ENCODE measurements at places on chromosomes 12 and 14. TPM values are rescaled to one million over a fixed set of nuclear protein-coding genes. Genes with fewer than 3 reads are reported as not detected.

GRCh38 chr12:25811656-25812126, 146.8 kb upstream of the RASSF8 start:
- H3K4me1 ChIP-seq, result no peaks in the 10 kb centered on the region
- no peak for DNase-seq
- H3K36me3 ChIP-seq, result no peaks in the 10 kb centered on the region

OSGEP gene
- 69.3 TPM for total RNA-seq

WNT1 gene
- total RNA-seq, result not detected

CELA1 gene
- total RNA-seq, result not detected

DNA sequence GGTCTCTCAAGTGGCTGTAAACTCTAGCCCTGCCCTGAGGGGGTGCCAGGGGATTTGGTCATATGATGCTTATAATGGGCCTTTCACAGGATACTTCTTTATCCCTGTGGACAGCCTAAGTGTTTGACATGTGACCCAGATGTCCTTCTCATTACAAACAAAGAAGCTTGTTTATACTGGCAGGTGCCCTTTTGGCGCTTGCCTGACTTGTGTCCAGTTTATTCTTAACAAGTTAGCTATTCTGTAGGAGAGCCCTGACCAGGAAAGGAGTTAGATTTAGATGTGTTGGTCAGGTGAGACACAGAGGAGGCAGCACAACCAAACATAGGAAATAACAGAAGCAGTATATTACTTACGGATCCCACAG, 51.9 kb downstream of the CCDC91 start:
- H3K4me1 ChIP-seq, result no peaks in the 10 kb centered on the region
- H3K27me3 ChIP-seq, result no peaks in the 10 kb centered on the region
- no peak for DNase-seq
- H3K36me3 ChIP-seq, result no peaks in the 10 kb centered on the region

TAS2R50 gene
- 0.84 TPM for total RNA-seq

DNA sequence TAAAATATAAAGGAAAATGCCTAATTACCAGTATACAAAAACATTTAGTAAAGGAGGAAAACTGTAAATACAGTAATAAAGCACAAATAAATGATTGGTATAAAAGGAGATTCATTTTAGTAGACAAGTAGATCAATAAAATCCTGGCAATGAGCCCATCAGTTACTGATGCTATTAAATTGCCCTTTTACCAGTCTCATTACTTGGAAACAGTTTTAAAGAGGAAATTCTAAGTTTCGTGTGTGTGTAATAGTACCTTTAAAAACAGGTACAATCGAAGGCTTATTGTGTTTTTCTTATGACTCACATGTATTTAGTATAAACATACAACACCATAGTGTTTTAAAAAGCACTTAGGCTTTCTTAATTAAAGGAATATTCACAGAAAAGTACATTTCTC, 46.4 kb upstream of the SYT10 start:
- no peak for DNase-seq
- no peak overlapping the region for H3K27ac ChIP-seq
- no peaks in the 10 kb centered on the region for H3K27me3 ChIP-seq
- H3K4me1 ChIP-seq, result no peaks in the 10 kb centered on the region
- no peaks in the 10 kb centered on the region for H3K36me3 ChIP-seq

GRCh38 chr14:93765155-93765554, 23.1 kb downstream of the PRIMA1 start:
- no peak overlapping the region for H3K4me3 ChIP-seq
- H3K36me3 ChIP-seq, result no peaks in the 10 kb centered on the region
- H3K27ac ChIP-seq, result peak overlapping the region; percentile 8
- DNase-seq, result no peak
- no peaks in the 10 kb centered on the region for H3K27me3 ChIP-seq
- peaks cover 80% of the 10 kb centered on the region for H3K4me1 ChIP-seq

- DNase-seq, result no peak
- no peaks in the 10 kb centered on the region for H3K4me1 ChIP-seq
- no peak overlapping the region for H3K4me3 ChIP-seq
- H3K27me3 ChIP-seq, result no peaks in the 10 kb centered on the region
Observed at GRCh38 chr12:131551675-131552491, 159.0 kb upstream of the SFSWAP start.

DNA sequence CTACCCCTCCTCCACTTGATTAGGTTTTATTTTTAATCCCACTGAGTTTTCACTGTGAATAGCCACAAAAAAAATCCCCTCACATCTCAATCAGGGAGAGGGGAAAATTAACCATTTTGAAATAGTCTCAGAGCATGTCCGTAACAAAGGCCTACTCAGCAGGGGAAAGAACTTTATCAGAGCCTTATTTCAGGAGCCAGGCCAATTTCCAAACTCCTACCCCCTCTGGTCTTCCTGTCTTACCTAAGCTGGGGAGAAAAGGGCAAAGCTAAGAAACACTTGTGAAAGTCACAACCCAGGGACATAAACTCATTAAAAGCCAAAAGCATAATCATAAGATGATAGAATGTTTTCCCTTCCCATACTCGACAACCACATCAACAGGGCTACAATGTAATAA, 260.3 kb upstream of the DIO3 start:
- H3K4me1 ChIP-seq, result no peaks in the 10 kb centered on the region
- no peak overlapping the region for H3K27ac ChIP-seq
- H3K4me3 ChIP-seq, result no peak overlapping the region
- no peaks in the 10 kb centered on the region for H3K36me3 ChIP-seq

Data from tibial nerve (tissue), 4 donors.